ENCODE measurements at places on chromosomes 1 and 21. TPM values are rescaled to one million over a fixed set of nuclear protein-coding genes. Genes with fewer than 3 reads are reported as not detected.

The MEX3A gene
- total RNA-seq = 64.6 TPM

The IFI44L gene
- not detected for total RNA-seq

The GPX7 gene
- 12.1 TPM for total RNA-seq

The ARHGAP29 gene
- total RNA-seq = 1.3 TPM

The ADAM15 gene
- total RNA-seq = 29.6 TPM

The PTCH2 gene
- 0.83 TPM for total RNA-seq

The JAM2 gene
- total RNA-seq = 2.6 TPM

The LRRC8C gene
- total RNA-seq = 1.8 TPM

The LORICRIN gene
- total RNA-seq = not detected

The INKA2 gene
- 11.9 TPM for total RNA-seq

The LGR6 gene
- total RNA-seq = 0.66 TPM

The BSND gene
- total RNA-seq = 0.17 TPM

The KRTAP21-3 gene
- not detected for total RNA-seq

Measured in H9 (cell line).